Renal cortex interstitium (tissue), 15 donors: ENCODE measurements at places on chromosomes 6 and 20. TPM values are rescaled to one million over a fixed set of nuclear protein-coding genes. Genes with fewer than 3 reads are reported as not detected.

Gene SIRPB1
- polyA plus RNA-seq, result 1.1 TPM

Gene CST7
- 0.38 TPM for polyA plus RNA-seq

Gene NR2E1
- not detected for polyA plus RNA-seq

Gene LY6G6F
- 0.73 TPM for polyA plus RNA-seq

Gene CLVS2
- polyA plus RNA-seq, result 0.28 TPM

Gene SNX9
- 41.3 TPM for polyA plus RNA-seq

Gene RFX6
- 0.08 TPM for polyA plus RNA-seq

Gene PI3
- not detected for polyA plus RNA-seq

Gene THBD
- 6.0 TPM for polyA plus RNA-seq

Gene FOXA2
- polyA plus RNA-seq, result 0.06 TPM

Gene HLA-DRB5
- 26.9 TPM for polyA plus RNA-seq

Gene PDYN
- 0.56 TPM for polyA plus RNA-seq

Gene RUNX2
- 3.0 TPM for polyA plus RNA-seq

Gene MYB
- 3.9 TPM for polyA plus RNA-seq

Gene RCAN2
- 22.6 TPM for polyA plus RNA-seq

Gene TOP1
- polyA plus RNA-seq, result 124 TPM

Gene HCK
- polyA plus RNA-seq, result 3.3 TPM
